ENCODE measurements at places on chromosomes 5 and 9. TPM values are rescaled to one million over a fixed set of nuclear protein-coding genes. Genes with fewer than 3 reads are reported as not detected.

GRXCR2 gene
- total RNA-seq: not detected

FGD3 gene
- total RNA-seq: 43.5 TPM

PCDHB2 gene
- total RNA-seq: not detected

ANKH gene
- total RNA-seq: 87.2 TPM

SHISAL2B gene
- not detected for total RNA-seq

LMX1B gene
- total RNA-seq: not detected

SLC6A19 gene
- total RNA-seq: not detected

ACTBL2 gene
- not detected for total RNA-seq

RGMB gene
- 1.9 TPM for total RNA-seq

TUSC1 gene
- total RNA-seq: 0.25 TPM

- no peak for DNase-seq
- H3K27me3 ChIP-seq: peaks cover 3% of the 10 kb centered on the region
- H3K27ac ChIP-seq: no peak overlapping the region
- H3K4me1 ChIP-seq: no peaks in the 10 kb centered on the region
These were observed 522.1 kb downstream of the CCDC171 start for GRCh38 chr9:16074963-16075362.

DNA sequence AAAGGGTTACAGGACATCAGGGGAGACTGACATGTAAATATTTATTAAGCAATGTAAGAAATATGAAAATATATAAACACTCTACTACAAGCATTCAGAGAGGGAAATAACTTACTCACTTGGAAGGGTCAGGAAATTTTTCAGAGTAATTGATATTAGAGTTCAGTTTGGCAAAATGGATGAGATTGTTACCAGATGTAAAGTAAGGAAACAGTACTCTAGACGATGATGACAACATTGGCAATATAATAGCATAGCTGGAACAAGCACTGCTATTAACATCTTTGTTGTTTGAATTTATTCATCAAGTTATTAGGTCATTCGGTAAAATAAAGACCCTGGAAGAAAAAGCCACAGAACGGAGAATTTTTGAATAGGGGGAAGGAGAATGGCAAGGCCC is 49.1 kb downstream of the GNA14 start:
- no peaks in the 10 kb centered on the region for H3K36me3 ChIP-seq
- no peak overlapping the region for H3K27ac ChIP-seq
- peaks cover 1% of the 10 kb centered on the region for H3K27me3 ChIP-seq
- DNase-seq: no peak
- no peak overlapping the region for H3K4me3 ChIP-seq
- peaks cover 12% of the 10 kb centered on the region for H3K4me1 ChIP-seq

DNA sequence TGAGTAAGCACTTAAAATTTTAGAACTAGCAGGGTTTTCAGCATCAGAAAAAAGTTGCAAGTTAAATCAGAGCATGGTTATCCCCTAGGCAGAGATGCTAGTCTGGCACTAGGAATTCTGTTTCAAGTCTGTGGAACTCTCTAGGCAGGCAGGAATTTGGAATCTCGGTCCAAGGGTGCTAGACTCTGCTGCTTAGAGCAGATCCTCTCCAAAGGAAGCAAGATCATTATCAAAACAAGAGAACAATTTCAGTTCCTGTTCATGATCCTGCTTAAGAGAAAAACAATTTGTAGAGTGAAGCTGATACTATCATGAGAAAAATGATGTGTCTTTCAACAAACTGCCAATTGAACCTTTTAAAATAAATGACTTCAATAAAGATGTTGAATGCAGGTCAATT is 420.7 kb downstream of the KIF4B start:
- no peak for DNase-seq
- H3K4me1 ChIP-seq: no peaks in the 10 kb centered on the region
- H3K4me3 ChIP-seq: no peak overlapping the region
- no peaks in the 10 kb centered on the region for H3K36me3 ChIP-seq

DNA sequence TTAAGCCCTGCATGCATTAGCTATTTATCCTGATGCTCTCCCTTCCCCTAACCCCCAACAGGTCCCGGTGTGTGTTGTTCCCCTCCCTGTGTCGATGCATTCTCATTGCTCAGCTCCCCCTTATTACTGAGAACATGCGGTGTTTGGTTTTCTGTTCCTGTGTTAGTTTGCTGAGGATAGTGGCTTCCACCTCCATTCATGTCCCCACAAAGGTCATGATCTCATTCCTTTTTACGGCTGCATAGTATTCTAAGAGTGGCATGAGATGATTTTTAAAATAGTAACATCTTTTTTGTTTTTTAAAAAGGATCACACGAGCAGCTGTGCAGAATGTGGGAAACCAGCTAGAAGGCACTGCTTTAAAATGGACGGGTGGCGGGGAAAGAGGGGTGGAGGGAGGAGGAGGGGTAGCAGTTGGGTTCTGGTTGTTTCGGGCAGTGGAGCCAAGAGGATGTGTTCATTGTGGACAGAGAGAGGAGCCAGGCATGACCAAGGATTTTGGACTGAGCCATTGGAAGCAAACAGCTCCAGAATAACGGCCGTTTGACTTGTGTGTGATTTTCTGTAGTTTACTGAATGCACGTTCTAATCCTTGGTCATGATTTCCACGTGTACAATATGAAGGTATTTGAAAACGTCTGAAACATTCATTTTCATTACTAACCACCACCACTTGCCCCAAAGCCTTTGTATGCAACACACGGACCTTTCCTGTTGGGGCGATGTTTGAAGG is 1.7 kb upstream of the TENT4A start:
- H3K27me3 ChIP-seq: peaks cover 1% of the 10 kb centered on the region
- H3K4me3 ChIP-seq: peak overlapping the region; percentile 82
- peaks cover 17% of the 10 kb centered on the region for H3K36me3 ChIP-seq
- H3K4me1 ChIP-seq: peaks cover 18% of the 10 kb centered on the region

DNA sequence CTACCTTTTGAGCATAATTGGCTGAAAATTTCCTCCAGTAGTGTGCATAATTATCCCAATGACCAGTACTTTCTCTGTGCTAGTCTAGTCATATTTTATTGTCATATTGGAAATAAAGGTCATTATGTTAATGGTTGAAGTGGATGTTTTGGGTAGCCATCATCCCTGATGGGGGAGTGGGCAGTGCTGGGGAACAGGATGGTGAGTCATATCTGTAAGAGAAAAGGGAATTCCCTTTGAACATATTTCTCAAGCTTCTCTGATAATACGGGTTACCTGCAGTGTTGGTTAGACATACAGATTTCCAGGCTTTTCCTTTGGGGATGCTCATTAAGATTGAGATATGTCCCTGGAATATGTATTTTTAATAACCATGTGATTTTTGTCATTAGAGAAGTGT is 33.3 kb upstream of the SPATA31D4 start:
- no peaks in the 10 kb centered on the region for H3K4me1 ChIP-seq
- peaks cover 2% of the 10 kb centered on the region for H3K27me3 ChIP-seq
- H3K36me3 ChIP-seq: no peaks in the 10 kb centered on the region
- no peak for DNase-seq
- no peak overlapping the region for H3K4me3 ChIP-seq

DNA sequence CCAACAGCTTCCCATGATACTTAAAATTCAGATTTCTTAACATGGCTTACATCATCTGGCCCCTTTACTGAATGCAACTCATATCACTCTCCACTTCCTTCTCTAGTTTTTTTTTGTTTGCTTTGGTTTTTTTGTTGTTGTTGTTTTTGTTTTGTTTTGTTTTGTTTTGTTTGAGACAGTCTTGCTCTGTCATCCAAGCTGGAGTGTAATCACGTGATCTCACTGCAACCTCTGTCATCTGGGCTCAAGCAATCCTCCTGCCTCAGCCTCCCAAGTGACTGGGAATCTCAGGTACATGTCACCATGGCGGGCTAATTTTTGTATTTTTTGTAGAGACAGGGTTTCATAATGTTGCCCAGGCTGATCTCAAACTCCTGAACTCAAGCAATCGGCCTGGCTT is 41.4 kb downstream of the CPLANE1 start:
- H3K27me3 ChIP-seq: no peaks in the 10 kb centered on the region
- peaks cover 7% of the 10 kb centered on the region for H3K36me3 ChIP-seq
- H3K27ac ChIP-seq: no peak overlapping the region
- DNase-seq: no peak
- H3K4me3 ChIP-seq: no peak overlapping the region
- H3K4me1 ChIP-seq: peaks cover 3% of the 10 kb centered on the region

DNA sequence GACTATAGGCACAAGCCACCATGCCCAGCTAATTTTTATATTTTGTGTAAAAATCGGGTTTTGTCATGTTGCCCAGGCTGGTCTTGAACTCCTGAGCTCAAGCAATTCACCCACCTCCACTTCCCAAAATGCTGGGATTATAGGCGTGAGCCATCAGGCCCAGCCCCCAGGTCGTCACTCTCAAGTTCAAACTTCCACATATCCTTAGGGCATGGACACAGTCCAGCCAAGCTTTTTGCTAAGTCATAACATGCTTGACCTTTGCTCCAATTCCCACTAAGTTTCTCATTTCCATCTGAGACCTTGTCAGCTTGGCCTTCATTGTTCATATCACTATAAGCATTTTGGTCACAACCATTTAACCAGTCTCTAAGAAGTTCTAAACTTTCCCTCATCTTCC is 43.9 kb upstream of the ARAP3 start:
- DNase-seq: no peak
- no peaks in the 10 kb centered on the region for H3K27me3 ChIP-seq
- no peak overlapping the region for H3K27ac ChIP-seq
- no peaks in the 10 kb centered on the region for H3K4me1 ChIP-seq

GRCh38 chr9:86093788-86094555 is 5.4 kb downstream of the GOLM1 start:
- H3K27me3 ChIP-seq: peaks cover 20% of the 10 kb centered on the region
- H3K4me1 ChIP-seq: no peaks in the 10 kb centered on the region
- H3K27ac ChIP-seq: no peak overlapping the region
- H3K36me3 ChIP-seq: no peaks in the 10 kb centered on the region
- H3K4me3 ChIP-seq: no peak overlapping the region

DNA sequence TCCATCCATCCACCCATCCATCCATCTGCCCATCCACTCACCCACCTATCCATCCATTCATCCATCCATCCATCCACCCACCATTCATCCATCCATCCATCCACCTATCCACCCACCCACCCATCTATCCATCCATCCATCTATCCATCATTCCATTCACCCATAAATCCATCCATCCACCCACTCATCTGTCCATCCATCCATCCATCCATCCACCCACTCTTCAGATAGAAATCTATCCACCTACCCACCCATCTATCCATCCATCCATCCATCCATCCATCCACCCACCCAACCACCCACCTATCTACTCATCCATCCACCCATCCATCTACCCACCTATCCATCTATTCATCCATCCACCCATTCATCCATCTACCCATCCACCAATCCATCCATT is 35.0 kb upstream of the SLC6A19 start:
- H3K4me1 ChIP-seq: peaks cover 2% of the 10 kb centered on the region
- no peak for DNase-seq
- H3K27me3 ChIP-seq: peaks cover 10% of the 10 kb centered on the region
- no peak overlapping the region for H3K4me3 ChIP-seq

- peaks cover 53% of the 10 kb centered on the region for H3K4me1 ChIP-seq
- DNase-seq: no peak
- no peak overlapping the region for H3K27ac ChIP-seq
These were observed 138.0 kb downstream of the SMARCA2 start for GRCh38 chr9:2152966-2153629.

- peaks cover 4% of the 10 kb centered on the region for H3K27me3 ChIP-seq
- H3K36me3 ChIP-seq: peaks cover 1% of the 10 kb centered on the region
- H3K27ac ChIP-seq: no peak overlapping the region
- DNase-seq: no peak
These were observed 28.5 kb downstream of the ESM1 start for GRCh38 chr5:54956922-54957321.

DNA sequence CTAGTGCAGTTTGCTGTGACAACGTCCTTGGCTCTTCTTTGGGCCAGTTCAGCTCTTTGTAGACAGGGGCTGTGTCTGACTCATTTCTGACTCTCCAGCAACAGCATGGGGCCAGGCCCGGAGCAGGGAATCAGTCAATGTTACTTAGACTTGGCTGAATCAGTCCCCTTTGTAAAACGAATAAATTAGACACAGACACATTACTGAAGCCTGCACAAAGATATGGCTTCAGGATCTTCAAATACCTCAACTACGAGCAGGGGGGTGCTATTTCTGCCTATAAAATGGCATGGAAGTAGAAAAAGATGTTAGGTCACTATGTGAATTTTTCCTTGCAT is 204.7 kb downstream of the TTLL11 start:
- H3K27me3 ChIP-seq: no peaks in the 10 kb centered on the region
- H3K4me1 ChIP-seq: peaks cover 44% of the 10 kb centered on the region
- no peak overlapping the region for H3K27ac ChIP-seq
- H3K36me3 ChIP-seq: no peaks in the 10 kb centered on the region
- no peak overlapping the region for H3K4me3 ChIP-seq
- peak; percentile 26 for DNase-seq

DNA sequence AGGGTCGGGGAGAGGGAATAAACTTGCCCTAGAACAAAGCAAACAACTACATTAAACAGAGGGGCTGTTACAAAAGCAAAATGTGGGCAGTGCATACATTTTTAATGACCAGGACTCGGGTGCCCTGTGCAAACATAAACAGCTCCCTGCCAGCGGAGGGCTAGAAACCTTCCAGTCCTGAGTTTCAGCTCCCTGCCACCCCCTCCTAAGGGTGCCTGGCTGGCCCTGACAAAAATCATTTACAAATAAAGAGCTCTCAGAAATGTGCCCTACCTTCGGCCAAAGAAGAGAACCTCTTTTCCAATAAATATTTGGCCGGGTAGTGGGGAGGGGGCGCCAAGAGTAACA is 29.5 kb downstream of the FOXD1 start:
- H3K27ac ChIP-seq: no peak overlapping the region
- no peaks in the 10 kb centered on the region for H3K36me3 ChIP-seq
- peaks cover 8% of the 10 kb centered on the region for H3K4me1 ChIP-seq

- peaks cover 21% of the 10 kb centered on the region for H3K27me3 ChIP-seq
- no peak overlapping the region for H3K4me3 ChIP-seq
- no peaks in the 10 kb centered on the region for H3K4me1 ChIP-seq
These were observed 48.3 kb upstream of the TCERG1 start for GRCh38 chr5:146398826-146399225.

GRCh38 chr5:150540615-150541396 is 32.9 kb downstream of the NDST1 start:
- H3K4me3 ChIP-seq: no peak overlapping the region
- no peak for DNase-seq
- peaks cover 1% of the 10 kb centered on the region for H3K36me3 ChIP-seq
- H3K27me3 ChIP-seq: no peaks in the 10 kb centered on the region

DNA sequence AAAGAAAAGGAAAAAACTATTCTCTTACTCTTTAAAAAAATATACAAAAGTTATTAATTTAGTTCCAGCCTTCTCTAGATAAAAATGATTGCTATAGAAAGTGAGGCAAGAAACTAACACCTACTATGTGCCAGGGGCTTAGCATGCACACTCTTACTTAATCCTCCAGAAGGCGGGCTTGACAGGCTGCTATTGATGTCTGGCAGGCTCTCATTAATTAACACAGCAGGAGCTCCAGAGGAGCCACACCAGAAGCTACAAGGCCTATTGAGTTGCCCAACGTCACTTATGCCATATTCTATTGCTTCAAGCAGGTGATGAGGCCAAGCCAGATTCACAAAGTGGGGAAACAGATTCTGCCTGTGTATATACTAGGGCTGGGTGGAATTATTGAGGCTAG is 54.6 kb upstream of the CLINT1 start:
- no peak overlapping the region for H3K4me3 ChIP-seq
- H3K36me3 ChIP-seq: no peaks in the 10 kb centered on the region
